ENCODE measurements at places on chromosomes 7 and 10.

DNA sequence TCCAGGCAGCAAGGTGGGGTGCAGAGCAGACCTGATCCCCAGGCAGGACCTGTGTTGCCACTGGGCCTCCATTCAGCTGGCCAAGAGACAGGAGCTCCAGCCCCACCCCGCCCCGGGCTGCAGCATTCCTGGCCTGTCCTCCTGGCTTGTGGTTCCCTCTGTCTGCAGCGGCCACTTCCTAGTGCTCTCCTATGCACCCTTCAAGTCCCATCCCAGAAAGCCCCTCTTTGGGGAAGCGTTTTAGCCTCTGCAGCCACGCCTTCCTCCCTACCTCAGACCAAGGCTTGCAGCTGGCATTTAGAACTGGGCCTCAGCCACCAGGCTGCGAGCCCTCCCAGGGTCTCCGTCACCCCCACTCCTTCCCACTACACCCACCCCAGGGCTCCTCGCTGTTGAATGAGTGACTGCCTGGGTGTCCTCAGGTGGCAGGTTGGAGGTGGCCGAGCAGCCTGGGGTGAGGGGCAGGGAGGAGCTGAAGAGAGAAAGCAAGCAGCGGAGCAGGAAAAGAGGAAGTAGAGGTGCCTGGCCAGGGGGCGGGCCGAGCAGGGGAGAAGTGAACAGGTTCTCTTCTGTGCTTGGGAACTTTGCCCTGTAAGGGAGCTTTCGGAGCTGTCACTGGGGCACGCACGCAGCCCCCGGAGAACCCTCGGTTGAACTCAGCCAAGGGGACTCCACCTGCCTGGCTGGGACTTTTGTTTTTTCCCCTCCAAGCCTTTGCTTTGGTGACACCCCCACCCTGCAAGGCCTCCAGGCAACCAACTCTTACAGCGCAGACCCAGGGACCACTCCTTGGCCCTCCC lies 109.1 kb upstream of the TNRC18 start:
- DNase-seq: no peak

DNA sequence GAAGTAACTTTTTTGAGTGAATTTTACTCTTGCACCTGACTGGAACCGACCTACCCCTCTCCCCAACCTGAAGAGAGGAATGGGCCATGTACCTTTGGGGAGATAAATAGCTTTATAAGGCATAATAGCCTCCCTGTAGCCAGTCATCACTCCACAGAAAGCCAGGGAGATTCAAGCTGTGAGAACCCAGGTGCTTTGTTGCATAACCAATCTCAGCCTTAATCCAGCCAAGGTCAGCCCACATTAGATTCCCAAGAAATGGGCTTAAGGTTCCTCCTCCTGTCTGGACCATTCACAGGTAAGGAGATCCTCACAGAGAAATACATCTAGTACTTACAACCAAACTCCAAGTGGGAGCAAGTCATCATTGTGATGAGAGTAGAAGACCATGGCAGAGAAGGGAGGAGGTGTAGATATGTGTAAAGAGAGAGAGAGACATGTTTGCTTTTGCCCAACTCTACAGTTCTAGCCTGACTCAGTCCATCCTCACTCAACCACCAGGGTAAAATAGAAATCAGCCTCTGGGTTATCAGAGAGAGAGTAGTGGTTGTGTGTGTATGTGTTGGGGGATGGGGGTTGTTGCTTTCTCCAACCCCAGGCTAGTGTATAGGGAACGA lies 23.6 kb downstream of the SKIDA1 start:
- DNase-seq: no peak

DNA sequence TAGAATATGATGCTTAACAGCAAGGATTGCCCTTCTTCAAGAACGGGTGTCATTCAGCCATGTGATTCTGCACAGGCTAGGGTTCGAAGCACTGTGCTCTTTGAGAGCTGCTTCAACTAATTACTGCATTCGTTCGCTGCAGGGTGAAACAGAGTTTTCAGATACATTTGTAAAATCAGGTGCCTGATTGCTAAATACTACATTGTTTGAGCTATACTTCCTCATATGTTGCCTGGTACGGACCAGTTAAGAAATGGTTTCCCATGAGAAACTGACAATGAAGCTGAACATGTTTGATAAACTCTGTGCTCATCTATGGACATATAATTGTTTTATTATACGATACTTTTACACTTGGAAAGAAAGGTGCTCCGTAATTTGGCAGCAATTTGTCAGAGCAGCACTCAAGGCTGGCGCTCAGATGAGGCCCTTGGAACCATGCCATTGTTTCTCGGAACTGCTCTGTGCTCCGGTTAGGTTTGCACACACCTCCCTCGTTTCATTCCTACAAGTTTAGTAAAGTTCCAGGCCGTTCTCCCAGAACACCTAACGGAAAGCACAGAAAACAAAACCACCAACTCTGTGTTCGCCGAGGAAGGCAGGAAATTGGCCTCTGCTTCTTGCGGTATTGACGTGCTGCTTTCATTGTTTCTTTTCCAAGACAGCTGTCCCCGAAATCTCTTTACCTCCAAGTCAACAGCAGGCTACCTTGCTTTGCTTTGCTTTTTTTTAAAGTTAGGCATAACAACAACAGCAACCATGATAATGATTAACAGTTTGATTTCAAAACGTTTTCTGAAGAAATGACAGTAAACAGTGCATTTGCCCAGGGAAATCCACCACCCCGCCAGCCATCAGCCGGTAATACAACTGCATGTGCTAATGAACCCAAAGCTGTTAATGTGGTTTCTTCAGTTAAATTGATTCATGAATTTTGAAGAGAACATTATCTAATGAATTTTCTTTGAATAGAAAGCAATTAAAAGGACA lies 206.9 kb downstream of the EBF3 start:
- DNase-seq: no peak

DNA sequence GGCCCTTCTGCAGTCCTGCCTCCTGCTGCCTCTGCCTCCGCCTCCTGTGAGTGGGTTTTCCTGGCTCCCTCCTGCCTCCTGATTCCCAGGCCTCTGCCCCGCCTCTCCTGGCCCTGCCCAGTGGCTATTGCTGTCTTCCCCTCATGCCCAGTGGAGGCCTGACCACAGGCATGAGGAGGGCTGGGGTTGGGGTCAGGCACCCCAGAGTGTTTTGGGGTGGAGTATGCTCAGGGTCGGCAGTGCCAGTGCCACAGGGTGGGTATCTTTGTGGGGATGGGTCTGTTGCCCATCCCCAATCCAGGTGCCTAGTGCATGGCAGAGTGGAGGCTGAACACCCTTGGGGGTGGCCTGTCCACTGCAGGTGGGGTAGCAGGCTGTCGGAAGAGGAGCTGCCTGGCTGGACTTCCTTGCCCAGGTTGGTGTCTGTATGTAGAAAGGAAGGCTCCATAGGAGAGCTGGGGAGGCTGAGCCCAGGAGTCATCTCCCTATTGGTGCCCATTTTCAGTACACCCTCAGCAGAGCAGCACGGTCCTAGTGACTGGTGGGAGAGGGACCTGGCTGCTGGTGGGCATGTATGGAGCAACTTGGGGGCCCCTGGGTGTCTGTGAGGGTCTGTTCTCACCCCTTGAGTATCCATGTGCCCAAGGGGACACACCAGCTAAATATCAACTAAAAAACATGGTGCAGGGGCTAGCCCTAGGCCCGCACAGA lies 62.2 kb downstream of the ARHGAP22 start:
- DNase-seq: no peak

DNA sequence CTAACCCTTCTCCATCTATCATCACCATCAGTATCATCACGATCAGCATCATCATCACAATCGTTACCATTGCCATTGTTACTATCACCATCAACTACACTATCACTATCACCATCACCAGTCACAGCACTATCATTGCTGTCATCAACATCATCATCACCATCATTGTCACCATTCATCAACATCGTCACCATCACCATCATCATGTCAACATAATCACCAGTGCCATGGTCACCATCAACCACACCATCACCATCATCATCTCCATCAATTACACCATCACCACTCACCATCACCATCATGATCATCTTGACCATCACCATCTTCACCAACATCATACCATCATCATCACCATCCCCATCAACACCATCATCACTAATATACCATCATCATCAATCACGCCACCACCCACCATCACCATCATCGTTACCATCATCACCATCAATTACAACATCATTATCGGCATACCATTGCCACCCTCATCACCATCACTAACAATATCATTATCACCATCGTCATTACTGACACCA lies 66.5 kb downstream of the TNS3 start:
- DNase-seq: no peak

GRCh38 chr7:140597428-140597949 lies 43.1 kb downstream of the DENND2A start:
- DNase-seq: no peak

- no peak for DNase-seq
Observed at GRCh38 chr10:112365014-112365432, 8.9 kb upstream of the ACSL5 start.

DNA sequence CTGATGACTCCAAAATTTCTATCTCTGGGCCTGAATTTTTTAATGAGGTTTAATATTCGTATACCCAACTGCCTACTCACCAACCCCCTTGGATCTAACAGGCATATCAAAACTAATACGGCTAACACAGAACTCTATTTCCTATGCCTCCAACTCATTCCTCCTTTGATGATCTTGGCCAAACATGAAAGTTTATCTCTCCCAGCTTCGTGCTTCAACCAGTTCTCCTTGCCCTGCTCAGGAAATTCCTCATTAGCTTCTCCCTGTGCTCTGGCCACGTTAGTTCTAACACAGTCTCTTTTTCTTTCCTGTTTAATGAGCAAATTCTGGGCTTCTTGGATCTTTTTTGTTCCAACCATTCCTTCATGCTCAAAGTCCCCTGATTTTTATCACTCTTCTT lies 138.9 kb upstream of the PTN start:
- DNase-seq: no peak

DNA sequence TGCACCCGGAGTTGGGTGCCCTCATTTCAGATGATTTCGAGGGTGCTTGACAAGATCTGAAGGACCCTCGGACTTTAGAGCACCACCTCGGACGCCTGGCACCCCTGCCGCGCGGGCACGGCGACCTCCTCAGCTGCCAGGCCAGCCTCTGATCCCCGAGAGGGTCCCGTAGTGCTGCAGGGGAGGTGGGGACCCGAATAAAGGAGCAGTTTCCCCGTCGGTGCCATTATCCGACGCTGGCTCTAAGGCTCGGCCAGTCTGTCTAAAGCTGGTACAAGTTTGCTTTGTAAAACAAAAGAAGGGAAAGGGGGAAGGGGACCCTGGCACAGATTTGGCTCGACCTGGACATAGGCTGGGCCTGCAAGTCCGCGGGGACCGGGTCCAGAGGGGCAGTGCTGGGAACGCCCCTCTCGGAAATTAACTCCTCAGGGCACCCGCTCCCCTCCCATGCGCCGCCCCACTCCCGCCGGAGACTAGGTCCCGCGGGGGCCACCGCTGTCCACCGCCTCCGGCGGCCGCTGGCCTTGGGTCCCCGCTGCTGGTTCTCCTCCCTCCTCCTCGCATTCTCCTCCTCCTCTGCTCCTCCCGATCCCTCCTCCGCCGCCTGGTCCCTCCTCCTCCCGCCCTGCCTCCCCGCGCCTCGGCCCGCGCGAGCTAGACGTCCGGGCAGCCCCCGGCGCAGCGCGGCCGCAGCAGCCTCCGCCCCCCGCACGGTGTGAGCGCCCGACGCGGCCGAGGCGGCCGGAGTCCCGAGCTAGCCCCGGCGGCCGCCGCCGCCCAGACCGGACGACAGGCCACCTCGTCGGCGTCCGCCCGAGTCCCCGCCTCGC lies at the start of gene EGFR:
EGFR (plus strand) TSS at position 657 of the 830 bp plus-strand sequence. CDS start 261 bp downstream, outside the sequence.
- peak; percentile 30 for DNase-seq

GRCh38 chr7:120402801-120403200 lies 129.8 kb downstream of the KCND2 start:
- no peak for DNase-seq

DNA sequence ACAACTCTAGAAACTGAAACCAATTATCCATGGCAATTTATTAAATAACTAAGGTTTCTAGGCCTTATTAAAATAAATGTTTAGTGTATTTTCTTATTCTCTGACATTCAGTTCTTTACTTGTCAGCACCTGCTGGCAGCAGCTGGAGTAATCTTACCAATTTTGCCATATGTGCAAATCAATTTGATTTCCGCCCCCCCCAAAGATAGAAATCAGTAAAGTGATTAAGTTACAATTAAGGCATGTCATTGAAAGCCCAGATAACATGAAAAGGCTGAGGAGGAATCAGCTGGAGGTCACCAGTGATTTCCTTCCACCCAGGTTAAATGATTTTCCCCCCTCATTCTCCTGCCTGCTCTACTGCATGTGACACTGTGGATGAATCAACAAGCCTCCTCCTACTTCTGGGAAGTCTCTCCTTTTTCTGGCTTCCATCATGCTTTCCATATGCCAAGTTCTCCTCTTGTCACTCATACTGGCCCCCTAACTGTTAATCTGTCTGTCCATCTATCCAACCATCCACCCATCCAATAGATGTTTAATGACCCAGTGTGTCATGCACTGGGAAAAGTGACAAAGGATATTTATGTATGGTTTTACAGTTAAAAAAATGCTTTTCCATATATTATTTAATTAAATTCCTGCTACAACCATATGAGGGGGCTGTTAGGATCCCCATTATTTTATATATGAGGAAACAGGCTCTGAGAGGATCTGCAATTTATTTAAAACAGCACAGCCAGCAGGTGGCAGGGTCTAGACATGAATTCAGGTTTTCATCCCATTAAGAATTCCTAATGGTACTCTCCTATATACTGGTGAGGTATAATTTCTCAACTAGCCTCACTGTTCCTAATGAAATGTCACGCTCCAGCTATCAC lies 116.5 kb downstream of the ATXN7L1 start:
- DNase-seq: no peak

DNA sequence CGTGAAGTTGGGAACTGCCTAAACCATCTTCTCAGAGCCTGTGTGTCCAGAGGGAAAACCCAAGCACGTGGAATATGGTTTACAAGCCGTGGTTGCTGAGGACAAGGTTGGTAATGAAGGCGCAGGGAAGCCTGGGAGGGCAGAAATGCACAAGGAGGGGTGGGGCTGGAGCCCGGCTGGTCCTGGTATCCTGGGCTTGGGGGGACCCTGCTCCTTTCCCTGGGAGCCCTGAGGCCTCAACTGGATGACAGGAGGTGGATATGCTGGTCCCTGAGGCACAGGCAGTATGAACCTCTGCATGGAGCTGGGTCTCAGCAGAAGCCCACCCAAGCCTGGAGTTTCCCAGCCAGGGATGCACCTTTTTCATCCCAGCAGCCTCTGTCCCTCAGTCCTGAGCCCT lies 80.3 kb upstream of the RET start:
- no peak for DNase-seq

GRCh38 chr7:9782275-9782674 lies 1191.4 kb upstream of the PHF14 start:
- no peak for DNase-seq

DNA sequence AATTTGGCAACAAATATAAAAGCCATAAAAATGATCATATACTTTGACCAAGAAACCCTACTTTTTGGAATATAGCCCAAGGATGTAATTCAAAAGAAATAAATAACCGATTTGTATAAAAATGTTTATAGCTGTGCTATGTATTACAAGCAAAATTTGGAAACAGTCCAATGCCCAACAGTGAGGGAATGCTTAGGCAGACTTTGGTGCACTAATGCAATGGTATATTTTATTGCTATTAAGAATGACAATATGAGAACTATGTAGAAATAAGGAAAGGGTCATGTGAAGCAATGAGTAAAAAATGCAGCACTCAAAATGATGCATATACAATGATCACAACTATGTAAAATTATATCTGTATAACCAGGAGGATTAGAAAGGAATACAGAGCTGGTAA lies 273.8 kb upstream of the HPS1 start:
- DNase-seq: no peak

GRCh38 chr7:27516421-27516820 lies 146.3 kb downstream of the HIBADH start:
- peak; percentile 58 for DNase-seq

Measured in NT2/D1 (cell line).